ENCODE measurements at places on chromosomes 7 and 10.

DNA sequence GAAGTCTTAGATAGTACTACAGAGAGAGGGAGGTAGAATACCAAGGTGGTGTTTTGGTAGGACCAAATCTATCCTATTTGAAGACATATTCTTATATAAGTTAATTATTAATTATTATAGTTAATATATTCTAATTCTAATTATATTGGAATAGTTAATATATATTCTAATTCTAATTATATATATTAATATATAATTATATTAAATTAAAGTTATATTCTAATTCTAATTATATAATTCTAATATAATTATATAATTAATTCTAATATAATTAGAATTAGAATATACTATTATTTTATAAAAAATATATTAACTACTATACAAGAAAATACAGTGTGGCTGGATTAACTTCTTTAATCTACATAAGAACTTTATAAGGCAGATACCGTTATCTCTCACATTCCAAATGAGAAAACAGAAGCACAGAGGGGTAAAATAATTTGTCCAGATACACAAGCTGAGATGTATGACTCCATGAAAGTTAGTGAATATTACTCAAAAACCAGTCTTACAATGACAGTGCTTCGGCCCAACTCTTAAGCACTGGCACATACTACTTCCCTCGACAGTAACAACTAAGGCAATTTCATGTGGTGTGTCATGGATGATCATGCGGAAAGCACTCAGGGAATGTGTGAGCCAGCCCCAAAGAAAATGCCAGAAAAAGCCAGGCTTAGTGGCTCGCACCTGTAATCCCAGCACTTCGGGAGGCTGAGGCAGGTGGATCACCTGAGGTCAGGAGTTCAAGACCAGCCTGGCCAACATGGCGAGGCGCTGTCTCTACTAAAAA, 42.6 kb downstream of the TYW1B start:
- no peak for DNase-seq

DNA sequence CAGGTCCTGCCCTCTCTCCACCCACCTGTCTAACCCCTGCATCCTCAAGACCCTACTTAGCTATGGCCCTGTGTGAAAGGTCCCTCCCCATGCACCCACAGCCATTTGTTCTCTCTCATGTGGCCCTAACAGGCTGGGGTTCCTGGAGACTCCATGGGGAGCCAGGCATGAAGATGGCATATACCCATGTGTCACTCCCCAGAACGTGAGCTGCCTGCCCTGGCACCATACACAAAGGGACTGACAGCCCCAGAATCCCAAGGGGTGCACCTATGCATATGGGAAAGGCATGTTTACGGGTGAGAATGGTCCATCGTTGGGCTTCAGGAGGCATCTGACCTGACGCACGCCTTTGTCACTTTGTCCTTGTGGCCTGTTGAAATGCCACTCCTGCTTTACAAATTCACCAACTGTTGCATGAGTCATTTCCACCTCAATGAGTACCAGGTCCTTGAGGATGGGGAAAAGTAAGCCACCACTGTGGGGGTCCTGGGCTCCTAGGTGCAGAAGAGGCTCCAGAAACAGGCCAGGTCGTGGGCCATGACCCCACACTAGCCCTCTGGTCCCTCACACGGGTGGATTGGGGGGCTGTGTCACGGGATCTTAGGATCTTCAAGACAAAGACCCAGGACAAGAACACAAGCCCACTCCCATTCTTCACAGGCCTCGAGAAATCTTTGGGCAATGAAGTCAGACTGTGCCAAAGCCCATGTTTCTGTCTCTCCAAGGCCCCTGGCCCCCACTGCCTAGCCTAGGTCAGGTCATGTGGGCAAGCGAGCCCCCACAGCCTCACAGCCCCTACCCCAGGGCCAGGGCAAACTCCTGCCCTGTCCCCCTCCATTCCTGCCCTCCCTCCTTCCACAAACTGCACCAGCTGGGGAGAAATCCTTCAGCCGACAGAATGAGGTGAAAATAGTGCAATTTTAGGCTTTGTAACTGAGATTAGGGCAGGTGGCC, 8.6 kb downstream of the GPRIN2 start:
- DNase-seq: no peak

GRCh38 chr10:12543589-12543988, 194.2 kb downstream of the CAMK1D start:
- DNase-seq: no peak

- DNase-seq: no peak
These were observed 4.6 kb downstream of the LFNG start for GRCh38 chr7:2523941-2524807.

DNA sequence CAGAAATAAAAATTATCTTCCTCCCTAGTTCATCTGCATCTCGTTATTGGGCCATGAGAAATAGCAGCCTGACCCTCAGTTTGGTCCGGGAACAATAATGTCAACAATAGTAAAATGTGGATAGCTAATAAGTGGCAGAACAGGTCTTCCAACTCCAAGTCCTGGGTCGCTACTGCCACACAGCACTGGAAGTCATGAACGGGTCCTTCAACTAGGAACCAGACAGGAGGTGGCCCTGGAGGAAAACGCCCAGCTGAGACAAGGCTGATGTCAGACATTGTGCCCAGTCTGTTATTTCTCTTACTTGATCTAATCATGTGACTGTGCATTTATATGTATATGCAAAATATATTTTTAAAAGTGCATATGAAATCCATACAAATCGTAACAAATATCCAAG, 51.8 kb downstream of the PYROXD2 start:
- no peak for DNase-seq

DNA sequence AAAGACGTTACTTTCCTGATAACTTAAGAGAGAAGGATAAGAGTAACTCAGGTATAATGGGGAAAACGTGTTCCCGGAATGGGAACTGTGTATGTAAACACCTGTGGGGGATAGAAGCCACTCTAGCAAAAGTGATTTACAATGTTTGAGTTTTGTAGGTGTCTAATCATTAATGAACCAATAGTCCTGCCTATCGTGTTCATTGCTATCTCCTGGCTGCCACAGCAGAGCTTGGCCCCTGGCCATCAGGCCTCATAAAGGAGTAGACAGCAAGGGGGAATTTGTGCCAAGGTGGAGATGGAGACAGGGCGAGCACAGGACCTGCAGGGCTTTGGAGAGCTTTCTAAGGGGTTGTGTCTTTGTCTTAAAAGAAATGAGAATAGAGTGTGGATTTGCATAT, 102.1 kb downstream of the GAD2 start:
- no peak for DNase-seq

GRCh38 chr10:70457759-70458305, 16.4 kb upstream of the NODAL start:
- DNase-seq: no peak

Data from activated T-helper 9 cell treated with anti-CD3 and anti-CD28 coated beads, Interleukin-2, amount 50 U/mL, for 16 hours (primary cell).